ENCODE measurements at places on chromosomes 3 and 15. TPM values are rescaled to one million over a fixed set of nuclear protein-coding genes. Genes with fewer than 3 reads are reported as not detected.

Gene SAMMSON
- not detected for polyA plus RNA-seq

- DNase-seq, result peak; percentile 56
These were observed 15.6 kb downstream of the PIF1 start for GRCh38 chr15:64809649-64810496.

DNA sequence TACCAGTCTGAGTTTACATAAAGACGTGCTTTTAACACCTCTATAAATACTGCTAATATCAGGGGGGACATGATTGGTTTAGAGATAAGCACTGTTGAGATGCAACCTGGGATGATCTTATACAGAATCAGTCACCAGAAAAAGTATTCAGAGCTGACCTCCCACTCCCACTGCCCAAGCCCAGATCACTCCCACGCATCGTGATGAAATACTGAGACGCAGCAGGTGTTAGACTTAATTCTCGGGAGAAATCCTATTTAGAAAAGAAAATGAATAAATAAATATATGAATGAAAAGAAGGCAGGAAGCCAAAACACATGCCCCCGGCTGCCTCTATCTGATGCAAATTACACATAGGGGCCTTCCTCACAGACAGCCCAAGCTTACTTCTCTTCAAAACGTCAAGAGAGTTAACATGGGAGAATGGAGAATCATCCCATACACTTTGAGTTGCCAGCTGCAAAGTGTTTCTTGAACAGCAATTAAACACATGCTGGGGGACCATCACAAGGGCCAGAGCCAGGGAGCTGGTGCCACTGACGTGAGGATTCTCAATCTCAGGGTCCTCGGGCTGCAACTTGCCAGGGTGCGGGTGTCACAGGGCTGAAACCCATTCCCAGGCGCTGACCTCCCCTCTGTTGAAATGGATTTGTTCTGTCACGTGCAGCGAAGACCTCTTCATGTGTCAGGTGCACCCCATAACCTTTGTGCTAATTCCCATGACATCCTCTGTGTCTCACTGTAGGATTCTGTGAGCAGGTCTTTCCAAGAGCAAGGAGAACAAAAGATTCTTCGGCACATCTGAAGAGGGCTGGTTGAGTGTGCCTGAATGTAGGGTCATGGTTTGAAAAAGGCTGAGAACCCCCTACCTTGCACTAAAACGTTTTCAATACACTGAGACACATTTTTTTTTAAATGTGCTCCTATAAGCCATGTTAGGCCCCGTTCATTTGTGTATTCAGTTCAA, 764.2 kb upstream of the ARRDC4 start:
- no peak for DNase-seq

DNA sequence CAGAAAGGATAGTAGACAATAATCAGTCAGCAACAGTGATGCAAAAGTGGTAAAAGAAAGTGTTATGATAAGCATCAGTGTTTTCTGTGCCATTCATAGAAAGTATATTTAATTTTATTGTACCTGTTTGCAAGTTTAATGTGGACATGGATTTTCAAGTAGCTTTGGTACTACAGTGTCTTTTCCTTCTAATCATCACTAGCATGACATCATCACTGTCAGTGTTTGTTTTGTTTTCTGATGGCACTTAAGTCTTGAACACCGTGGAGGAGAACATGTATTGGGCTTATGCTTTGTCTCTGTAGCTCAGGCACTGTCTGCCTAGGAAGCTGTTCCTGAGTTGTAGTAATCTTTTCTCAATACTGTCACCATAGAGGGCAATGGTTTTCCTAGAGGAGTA, 41.9 kb downstream of the SETD5 start:
- no peak for DNase-seq

Measured in right renal pelvis (tissue), 4 donors.